PC-3 (cell line): ENCODE measurements at places on chromosomes 3 and 15. TPM values are rescaled to one million over a fixed set of nuclear protein-coding genes. Genes with fewer than 3 reads are reported as not detected.

Gene GP9
- total RNA-seq = not detected in 2 replicates

Gene NOX5
- 237 and 339 TPM in 2 replicates for total RNA-seq

Gene WNT7A
- 16.2 and 18.1 TPM in 2 replicates for total RNA-seq

DNA sequence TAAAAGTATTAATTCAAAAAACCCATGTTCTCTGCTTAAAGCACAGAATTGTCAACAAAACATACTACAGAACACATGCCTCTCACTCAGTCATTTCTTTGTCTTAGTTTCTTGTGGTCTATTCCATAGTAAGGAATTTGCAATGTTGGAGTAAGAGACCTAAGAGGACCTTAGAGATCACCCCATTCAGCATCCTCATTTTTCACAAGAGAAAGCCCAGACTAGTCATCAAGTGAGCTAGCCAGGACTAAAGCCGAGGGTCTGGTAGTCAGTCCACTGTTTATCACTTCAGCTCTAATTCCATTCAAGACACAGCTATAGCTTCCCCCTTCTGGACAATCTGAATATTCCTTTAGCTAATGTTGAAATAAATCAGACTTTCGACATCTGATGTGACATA is 601.1 kb downstream of the FHIT start:
- DNase-seq = no peak

GRCh38 chr3:43995547-43996378 is 245.9 kb upstream of the TOPAZ1 start:
- no peak for DNase-seq

- no peak for DNase-seq
Observed at GRCh38 chr3:110349295-110349694, 722.3 kb upstream of the NECTIN3 start.

DNA sequence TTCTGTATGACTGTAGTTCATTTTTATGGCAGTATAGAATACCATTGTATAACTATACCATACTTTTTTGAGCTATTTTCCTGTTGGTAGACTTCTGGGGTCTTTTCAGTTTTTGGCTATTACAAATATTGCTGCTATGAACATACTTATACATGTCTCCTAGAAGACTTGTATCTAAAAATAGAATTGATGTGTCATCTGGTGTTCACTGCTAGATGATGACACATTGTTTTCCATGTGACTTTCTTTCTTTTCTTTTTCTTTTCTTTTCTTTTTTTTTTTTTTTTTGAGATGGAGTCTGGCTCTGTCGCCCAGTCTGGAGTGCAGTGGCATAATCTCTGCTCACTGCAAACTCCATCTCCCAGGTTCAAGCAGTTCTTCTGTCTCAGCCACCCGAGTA is 69.8 kb downstream of the SH3GL3 start:
- DNase-seq = peak; percentile 51

GRCh38 chr3:189262746-189263145 is 91.0 kb downstream of the TPRG1 start:
- DNase-seq = no peak

DNA sequence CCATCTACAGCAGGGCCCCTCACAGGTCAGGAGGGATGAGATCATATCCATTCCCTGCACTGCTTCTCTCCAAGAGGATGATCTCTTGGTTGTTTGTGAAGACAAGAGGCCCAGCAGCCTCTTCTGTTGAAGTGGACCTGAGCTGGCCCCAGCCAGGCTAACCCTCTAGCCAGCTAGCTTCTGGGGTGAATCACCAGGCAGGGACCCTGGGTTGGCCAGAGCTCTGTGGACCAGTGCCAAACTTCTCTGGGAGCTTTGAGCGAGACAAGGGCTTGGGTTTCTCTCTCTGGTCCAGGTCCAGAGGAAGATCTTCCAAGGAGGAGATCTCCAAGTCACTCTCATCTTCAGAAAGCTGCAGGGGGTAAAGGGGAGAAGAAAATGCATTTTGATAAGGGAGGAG is 52.7 kb downstream of the CLDN18 start:
- no peak for DNase-seq

- DNase-seq = no peak
Observed at GRCh38 chr3:119580067-119580760, 922 bp downstream of the ADPRH start.

GRCh38 chr3:20421-20820 is 176.1 kb upstream of the CHL1 start:
- no peak for DNase-seq

DNA sequence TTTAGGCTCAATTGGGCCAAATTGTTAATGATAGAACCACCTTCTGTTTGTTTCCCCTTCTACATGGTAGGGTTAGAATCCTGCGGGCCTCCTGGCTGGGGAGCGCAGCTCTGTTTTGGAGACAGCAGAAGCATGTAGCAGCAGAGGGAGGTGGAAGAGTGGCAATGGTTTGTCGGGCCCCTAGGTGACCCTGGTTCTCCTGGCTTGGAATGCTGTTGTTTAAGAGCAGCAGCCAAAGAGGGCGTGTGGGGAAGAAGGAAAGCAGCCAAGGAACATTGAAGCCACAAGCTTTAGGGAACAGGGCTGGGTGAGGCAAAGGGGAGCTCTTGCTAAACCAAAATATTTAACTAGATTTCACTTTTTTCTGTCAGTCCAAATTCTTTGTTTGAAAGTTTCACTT is 213.7 kb upstream of the NR2E3 start:
- DNase-seq = no peak

GRCh38 chr15:101466188-101466587 is 23.3 kb downstream of the PCSK6 start:
- no peak for DNase-seq

DNA sequence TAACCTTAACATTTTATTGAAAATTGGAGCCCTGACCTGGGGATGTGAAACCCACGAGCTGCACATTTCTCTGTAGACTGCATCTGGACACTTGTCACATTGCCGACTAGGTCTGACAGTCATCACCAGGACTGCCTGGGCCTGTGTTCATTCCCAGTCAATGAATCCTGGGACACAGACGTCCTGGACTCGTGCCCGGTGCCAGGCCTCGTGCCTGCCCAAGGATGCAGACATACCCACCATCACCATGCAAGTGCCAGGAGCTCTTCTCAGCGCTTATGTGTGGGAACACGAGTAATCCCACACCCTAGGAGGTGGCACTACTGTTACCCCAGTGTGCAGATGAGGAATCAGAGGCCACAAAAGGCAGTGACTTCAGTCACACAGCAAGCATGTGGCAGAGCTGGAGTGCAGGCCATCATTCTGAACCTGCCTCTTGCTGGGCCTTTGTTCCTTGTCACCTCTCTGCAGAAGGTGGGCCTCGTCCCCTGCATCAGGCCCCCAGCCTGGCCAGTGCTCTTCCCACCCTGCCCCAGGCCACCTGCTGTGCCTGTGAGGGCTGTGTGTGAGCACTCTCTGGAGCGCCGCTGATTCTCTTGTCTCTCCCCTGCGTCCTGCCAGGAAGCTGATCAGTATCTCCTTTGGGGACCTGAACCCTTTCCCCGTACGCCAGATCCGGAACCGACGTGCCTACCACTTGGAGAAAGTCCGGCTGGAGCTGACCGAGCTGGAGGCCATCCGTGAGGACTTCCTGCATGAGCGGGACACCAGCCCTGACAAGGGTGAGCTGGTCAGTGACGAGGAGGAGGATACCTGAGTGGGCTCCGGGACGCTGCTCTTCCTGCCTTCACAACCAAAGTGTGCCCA is 58.5 kb downstream of the ADAMTS7 start:
- no peak for DNase-seq
